H9 (cell line): ENCODE measurements at places on chromosomes 1 and 21.
A peak's percentile ranks its signal among the peaks of the same experiment; 100 is the strongest.

DNA sequence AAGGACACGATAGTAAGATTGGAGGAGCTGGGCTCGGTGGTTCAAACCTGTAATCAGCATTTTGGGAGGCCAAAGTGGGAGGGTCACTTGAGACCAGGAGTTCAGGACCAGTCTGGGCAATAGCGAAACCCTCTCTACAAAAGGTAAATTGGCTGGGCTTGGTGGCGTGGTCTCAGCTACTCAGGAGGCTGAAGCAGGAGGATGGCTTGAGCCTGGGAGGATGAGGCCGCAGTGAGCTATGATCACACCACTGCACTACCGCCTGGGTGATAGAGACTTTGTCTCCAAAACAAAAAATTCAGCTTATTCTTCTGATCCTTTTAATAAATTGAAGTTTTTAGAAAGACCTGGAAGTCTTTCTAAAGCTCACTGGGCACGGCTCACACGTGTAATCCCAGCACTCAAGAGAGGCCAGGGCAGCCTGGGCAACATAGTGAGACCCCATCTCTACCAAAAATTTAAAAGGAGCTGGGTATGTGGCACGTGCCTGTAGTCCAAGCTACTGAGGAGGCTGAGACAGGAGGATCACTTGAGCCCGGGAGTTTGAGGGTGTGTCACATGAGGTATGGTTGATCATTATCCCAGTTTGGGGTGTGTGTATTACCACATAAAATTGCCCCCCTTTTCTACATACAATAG lies 15.3 kb downstream of the MASP2 start:
- DNase-seq = no peak

GRCh38 chr1:174258148-174258550 lies 98.8 kb downstream of the RABGAP1L start:
- DNase-seq = peak; percentile 36

- DNase-seq = no peak
These were observed 106.1 kb downstream of the PTGER3 start for GRCh38 chr1:70941563-70941962.

DNA sequence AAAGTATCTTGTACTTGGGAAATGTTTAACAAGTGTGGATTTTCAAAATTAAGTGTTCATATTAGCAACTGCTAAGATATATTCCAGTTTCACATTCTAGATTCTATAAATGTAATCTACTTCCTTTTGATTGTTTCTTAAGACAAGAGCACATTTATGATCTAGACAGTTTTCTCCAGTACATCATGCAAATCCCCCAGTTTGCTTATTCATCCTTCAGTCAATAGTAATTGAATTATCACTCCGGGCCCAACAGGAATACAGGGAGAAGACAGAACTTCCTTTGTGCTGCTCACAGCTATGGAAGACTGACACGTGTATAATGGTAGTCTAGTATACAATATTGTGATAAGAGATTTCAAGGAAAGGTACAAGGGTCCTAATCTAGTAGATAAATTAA lies 14.5 kb downstream of the PLA2G4A start:
- DNase-seq = no peak

DNA sequence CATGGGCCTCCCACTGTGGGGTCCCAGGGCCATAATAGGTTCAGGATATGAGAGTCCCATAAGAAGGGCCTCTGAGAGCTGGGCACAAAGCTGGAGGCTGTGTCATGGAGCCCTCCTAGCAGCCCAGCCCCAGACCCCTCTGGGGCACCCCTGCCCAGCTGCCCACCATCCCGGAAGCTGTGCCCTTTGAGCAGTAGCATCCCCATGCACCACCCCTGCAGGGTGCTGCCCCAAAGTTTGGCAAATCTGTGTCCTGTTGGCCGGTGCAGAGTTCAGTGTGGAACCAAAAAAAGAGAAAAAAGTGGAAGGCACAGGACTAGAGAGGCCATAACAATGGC lies 17.6 kb downstream of the TNNT2 start:
- no peak for DNase-seq

- no peak for DNase-seq
These were observed 88.4 kb downstream of the C21orf91 start for GRCh38 chr21:17730782-17731181.

DNA sequence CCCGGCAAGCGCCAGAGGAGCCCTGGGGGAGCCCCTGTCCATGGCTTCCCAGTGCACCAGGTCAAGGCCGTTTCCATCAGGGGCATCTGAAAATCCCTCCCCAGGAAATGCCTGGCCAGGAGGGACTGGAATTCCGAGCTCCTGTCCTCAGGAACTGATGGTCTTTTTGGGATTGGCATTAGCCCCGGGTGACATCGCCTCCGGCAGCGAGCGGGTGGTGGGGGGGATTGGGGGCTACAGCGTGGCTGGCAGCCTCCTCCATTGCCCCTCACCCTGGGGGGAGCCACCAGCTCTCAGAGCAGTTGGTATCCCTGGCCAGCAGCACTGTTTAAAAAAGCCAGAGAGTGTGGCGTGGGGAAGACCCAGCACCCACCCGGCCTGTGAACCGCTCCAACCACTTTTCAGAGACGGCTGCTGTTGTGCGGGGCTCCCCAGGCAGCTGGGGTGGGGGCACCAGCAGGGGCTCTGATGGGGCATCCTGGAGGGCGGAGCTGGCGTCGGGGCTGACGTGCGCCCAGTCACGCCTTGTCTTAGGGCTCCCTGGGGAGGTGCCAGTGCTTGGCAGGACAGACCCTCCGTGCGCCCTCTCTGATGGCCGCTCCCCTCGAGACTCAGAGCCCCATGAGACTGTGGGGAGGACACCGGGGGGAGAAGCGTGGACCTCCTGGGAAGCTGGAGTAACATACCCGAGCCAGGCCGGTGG lies 62.9 kb upstream of the TTC34 start:
- DNase-seq = no peak

GRCh38 chr1:217983051-217983375 lies 302.1 kb upstream of the RRP15 start:
- DNase-seq = no peak

- peak; percentile 66 for DNase-seq
These were observed 510 bp upstream of the IL10RB start for GRCh38 chr21:33265664-33266049.

DNA sequence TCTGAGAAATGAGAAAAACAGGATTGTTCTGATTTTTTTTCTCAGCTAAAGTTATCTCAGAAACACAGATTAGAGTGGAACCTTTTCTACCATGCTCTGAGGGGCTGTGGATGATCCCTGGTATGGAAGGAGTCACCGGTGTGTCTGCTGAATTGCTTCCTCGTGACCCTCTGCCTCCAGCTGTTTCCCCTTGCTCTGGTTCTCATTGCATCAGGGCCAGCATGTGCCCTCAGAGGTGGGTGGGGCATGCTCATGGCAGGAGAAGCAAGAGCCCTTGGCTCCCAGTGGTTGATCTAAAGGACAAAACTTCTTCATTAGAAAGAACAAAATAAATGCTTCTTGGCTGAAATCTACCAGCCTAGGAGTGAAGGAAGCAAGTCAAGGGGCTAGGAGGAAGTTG lies 183.2 kb upstream of the HMCN1 start:
- DNase-seq = no peak

GRCh38 chr1:189787201-189787600 lies 690.5 kb downstream of the BRINP3 start:
- peak; percentile 40 for DNase-seq

GRCh38 chr1:21069549-21069948 lies 107.1 kb downstream of the EIF4G3 start:
- DNase-seq = no peak

DNA sequence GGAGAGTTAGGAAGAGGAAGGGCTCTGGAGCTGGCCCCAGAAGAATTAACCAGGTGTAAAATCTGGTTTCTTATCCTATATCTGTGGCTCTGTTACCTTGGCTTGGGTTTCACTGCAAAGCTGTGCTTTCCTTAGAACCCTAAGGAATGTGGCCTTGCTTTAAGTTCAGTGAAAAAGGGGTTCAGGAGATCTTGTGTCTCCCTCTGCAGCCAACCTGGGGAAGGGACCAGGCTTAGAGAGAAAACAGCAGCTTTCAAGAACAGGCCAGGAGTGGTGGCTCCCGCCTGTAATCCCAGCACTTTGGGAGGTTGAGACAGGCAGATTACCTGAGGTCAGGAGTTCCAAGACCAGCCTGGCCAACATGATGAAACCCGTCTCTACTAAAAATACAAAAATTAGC lies 16.1 kb upstream of the MYCL start:
- peak; percentile 45 for DNase-seq

GRCh38 chr1:32394890-32395432 lies 720 bp upstream of the BSDC1 start:
- no peak for DNase-seq

DNA sequence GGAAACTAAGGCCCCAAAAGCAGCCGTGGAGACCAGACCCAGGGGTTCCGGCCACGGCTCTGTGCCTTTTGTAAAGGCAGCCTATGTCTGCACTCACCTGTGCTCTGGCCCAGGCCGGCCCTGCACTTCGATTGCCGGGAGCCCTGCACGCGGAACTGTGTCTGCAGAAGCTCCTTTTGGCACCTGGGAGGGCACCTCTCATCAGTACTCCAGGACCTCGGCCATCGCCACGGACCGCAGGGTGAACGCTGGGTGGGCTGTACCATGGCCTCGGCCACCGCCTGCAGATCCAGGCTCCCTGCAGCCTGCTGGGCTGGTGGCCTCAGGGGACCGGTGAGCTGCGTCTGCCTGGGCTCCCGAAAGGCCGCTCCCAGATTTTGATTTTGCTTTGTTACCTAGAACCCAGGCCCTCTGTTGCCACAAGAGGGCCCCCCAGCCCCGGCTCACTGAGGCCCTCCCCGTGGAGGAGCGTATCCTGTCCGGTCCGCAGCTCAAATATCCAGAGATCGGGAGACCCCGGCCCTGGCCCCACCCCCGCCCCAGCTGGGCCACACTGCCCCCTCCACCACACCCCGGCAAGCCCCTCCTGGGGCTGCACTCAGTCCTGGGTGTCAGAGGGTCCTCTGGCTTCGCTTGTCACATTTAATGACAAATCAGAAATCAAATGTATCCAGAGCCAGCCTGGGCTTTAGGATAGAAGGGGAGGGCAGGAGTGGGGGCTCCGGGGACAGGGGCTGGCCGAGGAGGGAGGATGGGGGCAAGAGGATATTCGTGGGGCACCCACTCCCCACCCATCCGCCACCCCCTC lies 60.2 kb upstream of the PDE9A start:
- peak; percentile 87 for DNase-seq

- peak; percentile 5 for DNase-seq
These were observed 273.1 kb downstream of the MATN1 start for GRCh38 chr1:30450148-30450817.

GRCh38 chr1:28560886-28561285 lies 8.0 kb downstream of the TRNAU1AP start:
- DNase-seq = no peak

DNA sequence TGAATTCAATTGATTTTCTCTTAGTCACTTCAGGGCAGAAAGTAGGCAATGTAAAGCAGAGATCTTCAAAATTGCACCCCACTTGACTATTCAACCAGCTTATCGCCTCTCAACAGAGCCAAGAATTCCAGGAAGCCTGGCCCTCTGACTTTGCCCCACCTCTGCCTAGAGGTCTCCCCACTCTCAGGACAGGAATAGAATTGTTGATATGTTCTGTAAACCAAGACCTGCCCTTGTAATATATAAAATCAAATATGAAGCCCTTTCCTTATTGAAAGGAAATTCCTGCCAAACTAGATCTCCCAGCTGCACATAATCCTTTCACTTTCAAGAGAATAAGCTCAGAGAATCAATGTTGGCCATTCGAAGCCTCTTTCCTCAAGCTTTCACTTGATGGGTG lies 116.1 kb upstream of the DPT start:
- no peak for DNase-seq

GRCh38 chr1:235892202-235892601 lies 25.5 kb upstream of the LYST start:
- DNase-seq = no peak

DNA sequence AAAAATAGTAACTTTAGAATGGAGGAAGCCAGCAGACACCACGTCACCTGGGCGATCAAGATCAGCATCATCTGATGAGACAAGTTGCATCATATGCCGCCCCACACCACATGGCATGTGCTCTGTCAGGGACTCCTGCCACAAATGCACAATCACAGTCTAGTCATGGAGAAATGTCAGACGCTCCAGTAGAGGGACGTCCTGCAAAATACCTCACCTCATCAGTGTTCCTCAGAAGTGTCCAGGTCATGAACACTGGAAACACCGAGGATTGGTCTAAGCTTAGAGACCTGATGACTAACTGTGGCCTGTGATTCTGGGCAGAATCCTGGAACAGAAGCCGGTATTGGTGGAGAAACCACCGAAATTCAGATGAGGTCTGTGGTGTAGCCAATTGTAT lies 14.3 kb downstream of the ADARB1 start:
- no peak for DNase-seq

DNA sequence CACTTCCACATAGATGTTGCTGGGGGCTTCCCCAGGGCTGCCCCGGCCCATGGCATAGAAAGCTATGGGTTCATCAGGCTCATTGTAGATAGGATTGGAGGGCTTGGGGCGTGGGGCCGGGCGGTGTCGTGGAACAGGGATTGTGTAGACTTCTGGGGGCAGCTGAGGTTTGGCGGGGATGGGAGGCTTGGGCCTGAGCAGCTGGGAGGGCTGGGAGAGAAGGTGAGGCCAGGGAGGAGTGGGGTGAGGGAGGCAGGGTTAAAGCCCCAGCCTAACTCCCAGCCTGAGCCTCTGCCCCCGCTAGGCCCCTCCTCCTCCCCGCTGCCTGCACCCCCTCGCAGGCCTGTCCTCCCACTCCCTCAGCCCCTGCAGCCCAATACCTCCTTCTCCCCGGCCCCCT lies 7.4 kb downstream of the SH2D2A start:
- DNase-seq = no peak

DNA sequence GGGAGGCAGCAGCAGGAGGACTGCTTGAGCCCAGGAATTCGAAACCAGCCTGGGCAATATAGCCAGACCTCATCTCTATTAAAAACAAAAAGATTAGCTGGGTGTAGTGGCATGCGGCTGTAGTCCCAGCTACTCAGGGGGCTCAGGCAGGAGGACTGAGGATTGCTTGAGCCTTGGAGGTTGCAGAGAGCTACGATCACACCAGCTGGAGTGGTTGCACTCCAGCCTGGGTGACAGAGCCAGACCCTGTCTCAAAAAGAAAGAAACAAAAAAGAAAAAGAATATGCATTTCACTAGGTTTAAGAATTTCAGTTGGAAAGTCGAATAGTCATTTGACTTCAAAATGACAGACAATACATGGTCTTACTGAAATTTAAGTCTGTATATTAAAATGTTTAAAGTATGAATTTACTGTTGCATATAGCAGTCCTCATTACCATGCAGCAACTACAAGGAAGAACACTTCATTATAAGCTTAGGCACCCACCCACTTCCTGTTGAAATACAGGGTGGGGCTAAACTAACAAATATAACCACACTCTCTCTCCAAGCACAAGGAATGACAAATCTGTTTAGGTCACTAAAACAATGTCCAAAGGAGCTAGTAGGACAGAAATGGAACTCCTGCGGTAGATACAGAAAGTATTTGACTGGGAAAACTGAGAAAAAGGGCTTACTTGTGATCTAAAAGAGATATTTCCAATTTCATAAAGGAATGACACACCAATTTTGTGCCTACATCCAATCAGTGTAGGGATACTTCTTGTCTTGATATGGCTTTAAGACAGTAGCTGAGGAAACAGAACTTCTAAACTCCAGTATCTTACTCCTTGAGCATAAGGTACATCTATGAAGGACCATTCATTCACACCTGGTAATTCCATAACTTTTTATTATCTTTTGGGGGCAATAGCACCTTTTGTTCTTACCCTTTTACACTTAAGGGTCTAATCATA lies 44.1 kb downstream of the GPR3 start:
- DNase-seq = no peak
